ENCODE measurements at places on chromosomes 3 and 15.

DNA sequence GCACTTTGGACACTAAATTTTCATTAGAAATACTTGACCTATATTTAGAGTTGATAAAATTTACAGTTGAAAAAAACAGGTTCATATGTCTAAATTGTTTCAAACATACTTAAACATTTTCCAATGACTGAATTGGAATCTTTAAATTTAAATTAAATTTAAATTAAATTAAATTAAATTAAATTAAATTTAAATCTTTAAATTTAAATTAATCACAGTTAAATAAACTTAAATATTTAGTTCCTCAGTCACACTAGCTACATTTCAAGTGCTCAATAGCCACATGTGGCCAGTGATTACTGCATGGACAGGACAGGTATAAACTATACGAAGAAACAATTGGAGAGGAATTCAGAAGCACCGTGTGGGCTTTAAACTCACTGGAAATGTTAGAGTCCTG lies 16.8 kb downstream of the LRRC3B start:
- DNase-seq, result no peak

- DNase-seq, result no peak
Observed at GRCh38 chr3:184872200-184872599, 60.2 kb downstream of the VPS8 start.

GRCh38 chr15:31464216-31465082 lies 137.8 kb downstream of the KLF13 start:
- DNase-seq, result no peak

DNA sequence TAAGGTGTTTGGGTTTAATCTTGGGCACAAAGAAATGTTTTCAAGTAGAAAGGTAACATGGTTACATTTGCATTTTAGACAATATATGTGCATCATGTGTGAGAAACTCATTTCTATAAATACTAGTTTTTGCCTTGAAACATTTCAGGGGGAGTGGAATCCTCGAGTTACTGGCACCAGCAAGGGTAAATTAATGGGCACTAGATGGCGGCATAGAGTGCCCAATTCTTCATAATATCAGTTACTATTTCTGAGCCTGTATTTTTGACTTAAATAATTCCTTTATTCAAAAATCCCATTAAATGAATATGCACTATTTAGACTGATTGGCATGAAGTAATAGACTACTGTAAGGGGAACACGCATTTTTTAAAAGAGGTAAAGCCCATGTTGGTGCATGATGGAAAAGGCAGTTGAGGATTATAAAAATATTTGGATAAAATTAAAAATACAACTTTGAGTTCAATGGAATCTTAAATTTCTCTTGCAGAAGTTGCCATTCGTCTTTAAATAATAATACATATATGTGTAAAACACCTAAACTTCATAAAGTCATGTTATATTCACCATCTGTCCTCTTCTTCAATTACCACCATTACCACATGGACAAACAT lies 106.3 kb downstream of the ZBTB20 start:
- peak; percentile 41 for DNase-seq

DNA sequence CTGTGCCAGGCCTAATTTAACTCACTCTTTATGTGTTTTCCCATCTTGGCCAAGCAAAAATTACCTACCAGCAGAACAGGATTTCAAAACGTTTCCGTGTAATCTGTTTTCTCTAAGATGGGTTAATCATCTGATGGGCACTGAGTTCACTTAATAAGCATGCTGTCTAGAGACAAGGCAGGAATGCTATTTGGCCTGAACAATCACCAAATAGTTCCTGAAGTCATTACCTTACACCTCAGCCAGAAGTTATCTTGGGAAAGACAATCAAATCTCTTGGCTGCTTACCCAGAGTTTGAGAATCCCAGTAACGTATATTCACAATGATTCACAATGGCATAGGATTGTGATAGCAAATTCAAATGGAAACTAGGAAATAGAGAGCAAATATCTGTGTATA lies 779.1 kb downstream of the CADM2 start:
- DNase-seq, result no peak

DNA sequence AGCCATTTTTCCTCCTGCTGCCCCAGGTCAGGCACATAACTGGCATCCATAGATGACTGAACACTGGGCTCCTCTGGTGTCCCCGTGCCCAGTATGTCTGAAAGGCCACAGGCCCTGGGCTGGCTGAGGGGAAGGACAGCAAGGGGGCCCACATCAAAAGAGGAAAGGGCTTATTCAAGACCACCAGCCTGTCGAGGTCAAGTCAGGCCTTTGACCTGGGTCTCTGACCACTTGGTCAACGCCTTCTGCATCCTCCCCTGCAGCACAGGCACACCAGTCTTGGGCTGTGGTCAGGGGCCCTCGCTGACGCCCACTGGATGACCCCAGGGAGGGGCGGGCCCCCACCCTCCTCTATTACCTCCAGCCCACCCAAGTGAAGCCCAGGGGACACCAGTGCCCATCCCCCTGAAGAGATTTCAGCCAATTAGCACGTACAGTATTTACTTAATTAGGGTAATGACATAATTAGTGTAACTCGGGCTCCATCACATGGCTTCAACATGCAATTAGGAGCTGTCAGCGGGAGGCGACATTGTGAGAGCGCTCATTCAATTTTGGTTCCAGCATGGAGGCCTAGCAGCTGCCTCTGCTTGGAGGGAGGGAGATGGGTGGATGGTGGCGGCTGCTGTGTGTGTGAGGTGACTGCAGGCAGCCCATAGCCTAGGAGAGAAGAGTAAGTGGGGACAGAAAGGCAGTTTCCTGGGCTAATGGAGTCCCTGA lies 13.5 kb upstream of the DNAH1 start:
- DNase-seq, result no peak

DNA sequence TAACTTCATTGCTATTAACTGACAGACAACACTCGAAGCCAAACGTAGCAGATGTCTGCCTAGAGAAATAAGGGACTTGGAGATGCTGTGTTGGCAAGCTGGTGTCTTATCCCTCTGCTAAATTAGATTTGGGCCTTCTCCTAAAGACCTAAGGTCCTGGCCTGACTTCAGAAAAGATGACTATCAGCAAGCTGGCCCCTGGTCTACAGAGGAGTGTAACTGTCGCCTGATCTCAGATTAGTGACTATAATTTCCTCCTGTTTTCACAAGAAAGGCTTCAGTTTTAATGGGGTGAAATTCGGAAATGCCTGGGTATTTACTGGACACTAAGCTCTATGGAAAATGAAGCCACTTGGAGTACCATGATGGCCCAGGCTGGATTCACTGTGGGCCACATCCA lies 53.1 kb upstream of the SLC7A14 start:
- DNase-seq, result peak; percentile 20

- no peak for DNase-seq
Observed at GRCh38 chr15:54481819-54482218, 503.6 kb downstream of the UNC13C start.

DNA sequence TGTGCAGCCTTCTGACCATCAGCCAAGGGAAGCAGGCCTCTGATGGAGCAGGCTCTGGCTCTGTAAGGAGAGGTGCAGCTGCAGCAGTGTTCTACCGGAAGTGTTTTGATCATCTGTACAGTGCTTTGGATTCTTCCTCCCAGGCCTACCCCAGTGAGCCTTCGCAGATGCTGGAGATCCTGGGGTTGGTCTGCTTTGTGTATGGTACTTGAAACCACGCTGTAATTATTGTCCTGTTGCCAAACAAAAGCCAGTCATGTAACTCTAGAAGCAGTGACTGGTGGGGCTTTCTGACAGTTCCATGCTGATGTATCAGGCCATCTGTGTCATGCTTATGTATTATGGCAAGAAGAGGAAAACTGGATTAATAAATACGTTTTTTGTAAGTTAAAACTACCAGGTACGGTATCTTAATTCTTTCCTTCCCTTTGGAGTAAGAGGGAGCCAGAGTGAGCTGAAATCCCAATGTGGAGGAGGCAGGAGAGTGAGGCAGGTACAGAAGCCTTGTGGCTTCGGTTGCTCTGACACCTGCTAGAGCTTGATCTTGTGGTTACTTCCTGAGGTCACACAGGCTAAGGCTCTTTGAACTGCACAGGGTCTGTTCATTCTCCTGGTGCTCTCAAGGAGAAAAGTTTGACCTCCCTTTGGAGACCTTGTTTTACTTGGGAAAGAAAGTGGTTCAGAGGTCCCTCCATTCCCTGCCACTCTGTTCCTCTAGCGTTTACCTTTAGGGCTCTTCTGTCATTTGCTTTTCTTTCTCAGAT lies 3.7 kb downstream of the TMEM42 start:
- DNase-seq, result no peak

DNA sequence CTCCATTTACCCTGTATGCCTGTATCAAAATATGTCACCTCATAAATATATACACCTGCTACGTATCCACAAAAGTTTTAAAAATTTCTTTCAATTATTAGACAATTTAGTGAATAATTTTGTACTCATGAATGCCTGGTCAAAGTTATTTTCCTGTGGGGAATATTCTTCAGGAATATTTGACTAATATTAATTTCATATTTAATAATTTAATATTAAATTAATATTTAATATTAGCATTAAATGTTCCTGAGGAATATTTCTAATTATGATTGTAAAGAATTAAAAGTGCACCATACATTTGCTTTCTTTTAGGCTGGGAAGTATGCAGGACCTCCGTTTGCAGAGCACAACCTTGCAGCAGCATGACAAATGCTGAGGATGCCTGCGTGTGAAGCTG lies 422.7 kb downstream of the C3orf38 start:
- DNase-seq, result no peak

DNA sequence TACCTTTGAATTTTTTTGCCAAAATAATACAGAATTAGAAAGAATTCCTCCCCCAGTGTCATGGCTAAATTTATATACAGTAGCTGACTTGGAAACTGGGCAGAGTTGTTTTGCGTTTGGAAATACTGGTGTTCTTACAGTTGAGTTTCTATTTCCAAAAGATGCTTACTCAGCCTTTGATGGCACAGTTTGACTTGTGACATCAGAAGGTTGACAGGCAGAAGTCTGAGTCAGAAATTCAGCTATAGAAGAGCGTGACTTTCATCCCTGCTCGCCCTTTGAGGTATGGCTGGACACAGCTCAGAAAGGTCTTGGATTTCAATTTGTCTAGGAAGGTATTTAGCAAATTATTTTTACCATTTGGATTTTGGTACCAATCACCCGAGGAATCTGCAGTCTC lies 175.8 kb downstream of the VGLL4 start:
- DNase-seq, result peak; percentile 12

DNA sequence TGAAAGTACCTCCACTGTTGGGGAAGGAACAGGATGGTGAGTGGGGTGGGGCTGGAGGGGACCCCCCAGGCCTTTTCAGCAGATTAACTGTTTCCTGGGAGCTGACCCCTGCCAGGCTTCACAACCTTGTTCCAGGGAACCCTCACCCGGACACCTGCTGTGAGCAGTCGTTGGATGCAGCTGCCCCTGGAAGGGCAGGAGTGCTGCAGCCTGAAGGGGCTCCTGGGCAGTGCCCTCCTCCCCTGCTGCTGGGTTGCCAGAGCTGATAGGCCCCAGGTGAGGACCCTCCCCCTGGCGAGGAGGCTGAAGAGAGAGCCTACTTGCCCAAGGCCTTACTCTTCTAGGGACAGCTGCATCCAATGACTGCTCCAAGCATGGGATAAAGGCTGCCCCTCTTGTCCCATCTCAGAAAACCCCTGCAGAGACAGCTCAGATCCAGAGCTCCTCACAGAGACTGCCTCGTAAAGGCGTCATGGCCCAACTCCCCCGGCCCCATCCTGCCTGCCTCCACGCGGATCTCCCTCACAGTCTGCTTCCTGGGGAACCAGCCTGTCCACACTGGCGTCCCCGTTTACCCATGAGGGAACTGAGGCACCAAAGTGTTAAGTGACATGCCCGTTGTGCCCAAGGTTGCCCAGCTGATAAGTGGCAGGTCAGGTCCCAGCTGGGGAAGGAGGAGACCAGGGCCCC lies 193.4 kb upstream of the LINGO1 start:
- DNase-seq, result no peak

GRCh38 chr3:106943071-106943470 lies 434.2 kb upstream of the CCDC54 start:
- DNase-seq, result no peak

GRCh38 chr15:25690673-25691543 lies 172.2 kb downstream of the ATP10A start:
- DNase-seq, result no peak

GRCh38 chr15:63073497-63074172 lies 31.1 kb downstream of the TPM1 start:
- peak; percentile 79 for DNase-seq

- DNase-seq, result no peak
Observed at GRCh38 chr3:145767909-145768308, 393.1 kb downstream of the PLOD2 start.

GRCh38 chr3:197464794-197465193 lies 91.0 kb downstream of the BDH1 start:
- DNase-seq, result no peak

DNA sequence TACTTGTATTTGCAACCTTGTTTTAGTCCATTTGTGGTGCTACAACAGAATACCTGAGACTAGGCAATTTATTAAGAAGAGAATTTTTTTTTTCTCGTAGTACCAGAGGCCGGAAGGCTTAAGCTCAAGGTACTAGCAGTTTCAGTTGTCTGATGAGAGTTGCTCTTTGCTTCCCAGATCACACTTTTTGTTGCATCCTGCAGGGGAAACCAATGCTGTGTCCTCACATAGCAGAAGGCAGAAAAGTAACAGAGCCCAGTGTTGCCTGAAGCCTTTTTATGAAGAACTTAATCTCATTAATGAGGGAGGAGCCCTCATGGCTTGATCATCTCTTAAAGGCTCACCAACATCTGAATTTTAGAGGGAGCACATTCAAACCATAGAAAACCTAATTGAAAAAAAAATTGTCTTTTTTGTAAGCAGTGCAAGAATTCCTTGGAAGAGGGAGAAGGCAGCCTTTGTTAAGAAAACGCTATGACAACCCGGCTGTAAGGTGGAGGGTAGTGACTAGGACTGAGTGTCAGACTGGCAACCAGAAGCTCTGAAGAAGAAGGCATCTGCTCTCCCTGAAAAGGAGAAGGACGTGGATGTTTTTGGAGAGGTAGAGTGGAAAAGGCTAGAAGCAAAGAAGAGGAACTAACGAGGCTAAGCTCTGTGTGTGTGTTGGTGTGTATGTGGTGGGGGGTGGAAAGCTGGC lies 1245.3 kb downstream of the ROBO2 start:
- no peak for DNase-seq

GRCh38 chr3:51963951-51964451 lies 3.3 kb downstream of the PCBP4 start:
- no peak for DNase-seq

DNA sequence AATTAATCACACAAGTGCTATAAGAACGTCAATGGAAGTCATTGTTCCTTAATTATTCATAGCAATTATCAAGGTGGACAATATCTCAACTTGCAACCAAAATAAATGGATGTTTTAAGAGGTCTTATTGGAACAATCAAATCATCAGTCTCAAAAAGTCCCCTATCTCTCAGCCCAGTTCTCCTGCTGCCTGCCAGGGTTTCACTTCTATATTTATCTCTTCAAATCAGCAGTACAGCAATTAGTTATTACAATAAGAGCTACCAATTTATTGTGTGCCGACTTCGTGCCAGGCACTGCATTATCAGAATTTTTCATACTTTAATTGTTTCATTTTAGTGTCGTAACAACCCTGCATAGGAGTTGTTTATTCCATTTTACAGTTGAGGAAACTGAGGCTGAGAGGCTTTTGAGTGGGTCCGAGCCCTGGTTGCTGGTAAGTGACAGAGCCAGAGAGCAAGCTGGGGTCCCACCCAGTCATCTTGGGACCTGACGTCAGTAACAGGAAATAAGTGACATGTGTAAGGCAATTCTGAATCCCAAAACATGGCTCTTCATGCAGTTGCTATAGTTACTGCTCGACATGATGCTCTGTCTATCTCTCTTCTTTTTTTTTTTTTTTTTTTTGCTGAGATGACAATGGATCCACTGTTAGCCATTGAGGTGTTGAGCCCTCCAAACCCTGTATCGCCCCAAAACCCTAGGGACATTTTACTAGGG lies 8.8 kb upstream of the KCTD6 start:
- peak; percentile 11 for DNase-seq

GRCh38 chr15:29061746-29062145 lies 176.0 kb downstream of the APBA2 start:
- DNase-seq, result no peak
